H1 (cell line): ENCODE measurements at places on chromosomes 4 and X.
A peak's percentile ranks its signal among the peaks of the same experiment; 100 is the strongest.

DNA sequence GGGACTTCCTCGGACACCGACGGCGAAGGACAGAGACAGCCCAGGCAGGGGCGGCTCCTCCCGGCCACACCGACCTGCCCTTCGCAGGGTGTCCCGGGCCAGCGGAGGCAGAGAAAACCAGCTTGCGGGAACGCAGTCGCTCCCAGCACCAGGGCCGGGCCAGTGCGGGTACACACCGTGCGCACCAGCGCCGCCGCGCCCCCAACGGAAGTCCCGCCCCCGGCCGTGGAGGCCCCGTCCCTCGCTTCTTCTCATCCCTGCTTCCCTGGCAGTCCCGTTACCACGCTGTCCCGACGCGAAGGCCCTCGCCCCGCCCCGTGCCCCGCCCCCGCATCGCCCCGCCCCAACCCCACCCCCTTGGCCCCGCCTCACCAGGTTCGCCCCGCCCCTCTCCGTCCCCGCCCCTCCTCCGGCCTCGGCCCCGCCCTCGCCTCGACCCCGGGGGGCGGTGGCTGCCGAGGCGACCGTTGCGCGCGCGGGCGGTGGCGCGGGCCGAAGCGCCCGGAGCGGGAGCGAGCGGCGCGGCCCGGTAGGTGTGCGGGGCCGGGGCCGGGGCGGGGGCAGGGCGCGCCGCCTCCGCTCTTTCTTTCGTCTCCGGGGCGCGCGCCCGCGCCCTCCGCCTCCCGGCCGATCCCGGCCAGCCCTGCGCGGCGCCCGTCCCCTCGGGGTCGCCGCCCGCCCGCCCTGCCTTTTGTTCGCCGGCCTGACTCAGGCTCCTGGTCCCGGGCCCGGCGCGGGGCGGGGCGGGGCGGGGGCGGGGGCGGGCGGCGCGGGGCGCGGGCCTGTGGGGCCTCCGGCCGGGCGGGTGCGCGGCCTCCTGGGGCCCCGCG lies at the start of gene RGS12:
Gene RGS12 (plus strand): TSS at position 451 of the 830 bp plus-strand sequence. CDS start 23,150 bp downstream, outside the sequence.
- DNase-seq, result peak; percentile 95

DNA sequence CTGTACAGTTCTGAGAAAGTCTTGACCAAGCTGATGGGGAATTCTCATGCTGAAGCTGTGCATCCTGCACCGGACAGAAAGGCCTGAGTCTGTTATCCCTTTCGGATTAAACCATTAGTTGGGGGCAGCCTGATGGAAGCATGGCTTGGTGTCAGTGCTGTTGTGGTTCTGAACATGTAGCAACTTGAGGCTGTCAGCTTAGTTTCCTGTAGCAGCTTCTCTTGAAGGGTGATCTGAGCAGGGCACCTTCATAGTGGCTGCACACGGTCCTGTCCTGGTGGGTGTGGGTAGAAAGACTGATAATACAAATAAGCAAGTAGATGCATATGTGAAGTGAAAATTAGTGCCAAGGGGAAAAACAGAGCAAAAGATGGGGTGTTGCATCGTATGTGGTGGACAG lies 11.7 kb downstream of the KIAA0232 start:
- no peak for DNase-seq

- DNase-seq, result peak; percentile 86
Measured at GRCh38 chr4:139083956-139084803, 68.6 kb downstream of the NOCT start.

- no peak for DNase-seq
Measured at GRCh38 chr4:158850800-158851644, 82.2 kb downstream of the FNIP2 start.

GRCh38 chr4:187726485-187726884 lies 269.1 kb upstream of the ZFP42 start:
- DNase-seq, result no peak

DNA sequence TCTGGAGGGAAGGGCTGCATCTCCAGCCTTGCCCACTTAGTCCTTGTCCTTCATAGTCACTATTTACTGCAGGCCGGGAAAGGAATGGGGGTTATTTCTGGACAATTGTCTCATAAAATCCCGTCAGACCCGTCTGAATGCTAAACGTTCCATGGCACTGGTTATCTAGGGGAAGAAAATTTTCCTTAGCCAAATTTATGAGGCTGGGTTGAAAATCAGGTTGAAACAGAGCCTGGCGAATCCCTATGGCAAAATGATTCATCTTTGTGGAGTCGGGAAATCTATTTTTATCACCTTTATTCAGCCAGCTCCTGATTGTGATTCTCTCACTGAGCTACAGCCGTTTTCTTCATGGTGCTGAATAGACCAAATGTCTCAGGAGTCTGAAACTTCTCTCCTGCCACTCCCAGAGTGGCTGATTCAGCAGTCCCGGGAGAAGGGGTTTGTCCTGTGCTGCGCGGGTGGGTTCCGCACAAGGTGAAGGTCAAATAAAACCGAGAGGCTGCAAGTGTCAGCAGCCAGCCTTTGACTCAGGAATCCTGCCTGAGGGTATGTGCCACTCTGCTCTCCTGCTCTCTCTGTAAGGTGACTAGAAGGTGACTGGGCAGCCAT lies 1.0 kb downstream of the LIMCH1 start:
- DNase-seq, result no peak

GRCh38 chr4:28636971-28637370 lies 1776.3 kb downstream of the STIM2 start:
- no peak for DNase-seq

DNA sequence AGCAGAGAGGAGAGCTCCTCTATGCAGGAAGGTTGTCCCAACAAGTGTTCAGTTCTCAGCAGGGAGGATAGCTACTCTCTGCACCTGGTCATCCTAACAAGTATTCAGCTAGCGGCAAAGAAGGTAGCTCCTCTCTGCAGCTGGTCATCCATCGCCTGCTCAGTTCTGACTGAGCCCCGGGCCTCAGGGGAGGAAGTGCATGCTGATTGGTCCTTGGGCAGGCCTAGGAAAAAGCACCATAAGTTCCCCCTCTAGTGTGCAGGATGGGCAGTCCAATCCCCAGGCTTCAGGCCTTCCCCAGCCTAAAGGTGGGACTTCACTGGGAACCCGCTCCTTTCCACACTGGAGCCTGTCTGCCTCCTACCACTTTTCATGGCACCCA lies 4.4 kb upstream of the FBXW7 start:
- DNase-seq, result no peak

GRCh38 chr4:23324021-23324690 lies 565.7 kb downstream of the PPARGC1A start:
- DNase-seq, result no peak

- no peak for DNase-seq
Measured at GRCh38 chrX:115031989-115032388, 14.6 kb upstream of the IL13RA2 start.

DNA sequence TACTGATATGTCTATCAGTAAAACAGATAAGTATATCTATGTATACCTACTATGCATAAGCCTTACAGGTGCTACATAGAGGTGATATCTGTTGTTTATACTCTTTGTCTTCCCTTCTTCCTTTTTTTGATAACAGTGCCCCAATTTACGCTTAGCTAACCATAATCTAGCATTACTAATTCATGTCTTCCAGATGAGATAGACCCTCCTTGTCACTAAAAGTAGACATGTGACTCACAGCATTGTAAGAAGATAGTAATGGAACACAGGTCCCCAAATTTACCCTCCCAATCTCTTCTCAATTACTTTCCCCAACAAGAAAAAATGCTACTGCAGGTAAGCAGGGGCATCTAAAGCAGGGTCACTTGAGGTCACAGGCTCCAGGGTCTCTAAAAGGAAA lies 7.9 kb upstream of the NFKB1 start:
- DNase-seq, result no peak

- DNase-seq, result no peak
Measured at GRCh38 chr4:52641854-52642563, 17.1 kb downstream of the USP46 start.

DNA sequence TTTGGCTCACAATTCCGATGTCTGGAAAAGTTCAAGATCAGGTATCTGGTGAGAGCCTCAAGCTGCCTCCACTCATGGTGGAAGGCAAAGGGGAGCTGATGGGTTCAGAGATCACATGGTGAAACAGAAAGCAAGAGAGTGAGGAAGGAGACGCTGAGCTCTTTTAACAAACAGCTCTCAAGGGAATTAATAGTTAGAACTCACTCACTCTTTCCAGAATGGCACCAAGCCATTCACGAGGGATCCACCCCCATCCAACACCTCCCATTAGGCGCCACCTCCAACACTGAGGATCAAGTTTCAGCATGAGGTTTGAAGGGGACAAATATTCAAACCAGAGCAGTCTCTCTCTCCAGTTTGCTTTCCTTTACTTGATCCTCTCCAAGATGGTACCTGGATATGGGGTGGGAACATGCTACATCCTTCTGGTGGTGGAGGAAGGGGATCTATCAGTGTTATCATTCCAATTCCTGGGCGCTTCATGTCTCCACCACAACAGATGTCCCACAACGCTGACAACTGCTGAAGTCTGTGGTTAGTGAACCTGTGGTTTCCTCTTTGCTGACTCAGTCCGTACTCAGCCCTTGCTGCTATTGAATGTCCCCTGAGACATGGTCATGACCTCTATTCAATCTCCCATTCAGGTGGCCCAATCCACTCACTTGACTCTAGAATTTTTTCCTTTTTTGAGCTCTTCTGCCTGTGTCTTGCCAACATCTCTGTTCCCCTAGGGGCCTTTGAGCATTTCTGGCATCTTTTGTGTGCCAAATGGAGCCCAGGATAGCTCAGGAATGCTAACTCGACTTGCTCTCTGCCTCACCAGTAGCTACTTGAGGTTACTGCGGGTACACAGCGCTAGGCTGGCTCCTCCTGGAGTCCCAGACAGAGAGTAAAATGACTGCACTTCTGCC lies 395.2 kb downstream of the MID1IP1 start:
- no peak for DNase-seq

GRCh38 chr4:107950746-107951540 lies 19.6 kb downstream of the CYP2U1 start:
- DNase-seq, result no peak

DNA sequence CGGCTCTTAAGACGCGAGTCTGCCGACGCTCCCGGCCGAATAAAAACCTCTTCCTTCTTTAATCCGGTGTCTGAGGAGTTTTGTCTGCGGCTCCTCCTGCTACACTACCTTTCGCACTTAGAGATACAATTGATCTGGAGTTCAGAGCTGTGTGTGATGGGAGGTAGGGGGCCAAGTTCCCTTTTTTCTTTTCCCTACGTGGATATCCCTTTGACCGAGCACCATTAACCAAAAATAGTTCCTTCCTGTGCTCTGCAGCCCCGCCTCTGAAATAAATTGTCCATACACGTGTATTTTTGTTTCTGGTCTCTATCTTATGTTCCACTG lies 555 bp upstream of the PGM2 start:
- DNase-seq, result no peak

- no peak for DNase-seq
Measured at GRCh38 chrX:65846974-65847373, 179.5 kb downstream of the MSN start.

GRCh38 chr4:54378461-54378860 lies 149.4 kb downstream of the PDGFRA start:
- no peak for DNase-seq

DNA sequence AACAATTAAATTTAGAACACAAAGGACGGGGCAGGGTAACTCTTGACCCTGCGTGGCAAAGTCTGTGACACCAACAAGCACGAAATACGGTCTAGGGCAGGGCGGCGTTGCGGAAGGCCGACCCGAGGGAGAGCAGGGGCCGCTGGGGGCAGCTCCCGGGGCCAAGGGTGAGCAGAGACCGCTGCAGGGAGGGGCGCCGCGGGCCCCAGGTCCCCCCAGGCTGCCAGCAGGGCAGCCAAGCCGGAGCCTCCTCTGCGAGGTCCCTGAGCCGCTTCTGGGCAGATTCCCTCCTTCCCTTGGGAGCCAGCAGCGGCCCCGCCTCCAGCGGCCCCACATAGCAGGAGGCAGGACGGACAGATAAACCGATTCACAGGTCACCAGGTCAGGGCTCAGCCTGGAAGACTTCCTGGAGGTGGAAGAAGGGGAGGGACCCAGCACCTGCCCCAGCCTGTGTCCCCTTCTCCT lies 90.2 kb downstream of the FAM53A start:
- no peak for DNase-seq

DNA sequence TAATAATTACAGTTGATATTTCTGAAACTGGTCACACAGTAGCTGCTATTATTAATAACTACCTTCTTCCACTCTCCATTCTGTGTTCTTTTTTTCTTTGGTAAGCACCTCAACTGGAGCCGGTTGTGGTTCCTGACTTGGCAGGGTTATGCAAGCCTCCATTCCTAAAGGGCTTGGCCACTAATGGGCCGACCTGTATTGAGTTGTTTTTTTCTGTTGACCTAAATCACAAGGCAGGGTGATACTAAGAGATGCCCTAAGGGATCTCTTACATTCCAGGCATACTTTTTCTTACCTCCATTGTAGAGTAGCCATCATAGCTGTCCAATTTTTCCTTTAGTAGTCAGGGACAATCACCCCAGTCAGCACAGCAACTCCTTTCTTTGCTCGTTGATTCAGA lies 1295.8 kb upstream of the ADGRL3 start:
- DNase-seq, result no peak

- no peak for DNase-seq
Measured at GRCh38 chr4:78312989-78313753, 238.4 kb upstream of the ANXA3 start.

GRCh38 chr4:126784966-126785580 lies 847.7 kb upstream of the INTU start:
- DNase-seq, result no peak

DNA sequence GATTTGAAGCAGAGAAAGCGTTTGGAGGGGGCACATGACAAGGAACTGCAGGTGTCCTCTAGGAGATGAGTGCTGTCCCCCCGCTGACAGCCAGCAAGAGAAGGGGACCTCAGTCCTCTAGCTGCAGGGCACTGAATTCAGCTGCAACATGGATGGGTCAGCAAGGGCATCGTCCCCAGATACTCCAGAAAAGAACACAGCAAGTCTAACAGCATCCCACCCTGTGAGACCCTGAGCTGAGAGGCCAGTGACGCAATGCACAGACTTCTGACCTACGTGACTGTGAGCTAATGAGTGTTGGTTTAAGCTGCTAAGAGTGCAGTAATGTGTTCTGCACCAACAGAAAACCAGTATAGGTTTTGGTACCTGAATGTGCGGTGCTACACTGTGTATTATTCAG lies 11.6 kb upstream of the CENPVL2 start:
- DNase-seq, result no peak

GRCh38 chrX:42128020-42128419 lies 204.7 kb upstream of the CASK start:
- DNase-seq, result no peak

DNA sequence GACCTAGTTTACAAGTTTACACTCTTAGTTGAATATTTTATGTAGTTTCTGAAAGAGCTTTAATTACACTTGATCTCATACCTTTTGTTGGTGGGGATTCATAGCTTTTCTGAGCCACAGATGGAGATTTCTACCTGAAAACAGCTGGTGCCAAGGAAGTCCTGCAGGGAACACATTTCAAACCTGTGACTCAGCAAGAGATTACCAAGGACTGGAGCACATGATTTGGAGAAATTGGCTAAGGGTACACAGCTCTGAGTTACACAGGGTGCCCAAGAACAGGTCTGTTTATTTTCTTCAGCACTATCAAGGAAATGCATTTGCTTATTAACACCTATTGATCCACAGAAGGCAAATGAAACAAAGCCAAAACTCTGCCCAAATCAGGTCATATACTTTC lies 691.5 kb downstream of the KCTD8 start:
- no peak for DNase-seq

DNA sequence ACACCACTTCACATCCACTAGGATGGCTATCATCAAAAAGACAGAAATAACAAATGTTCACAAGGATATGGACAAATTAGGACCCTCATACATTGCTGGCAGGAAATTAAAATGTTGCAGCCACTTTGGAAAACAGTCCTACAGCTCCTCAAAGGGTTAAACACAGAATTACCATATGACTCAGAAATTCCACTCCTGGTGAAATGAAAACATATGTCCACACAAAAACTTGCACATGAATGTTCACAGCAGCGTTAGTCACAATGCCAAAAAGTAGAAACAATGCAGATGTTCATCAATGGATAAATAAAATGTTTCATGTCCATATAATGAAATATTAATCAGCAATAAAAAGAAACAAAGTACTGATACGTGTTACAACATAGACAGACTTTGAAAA lies 15.1 kb downstream of the S100G start:
- DNase-seq, result no peak
